ENCODE measurements at places on chromosomes 12 and 14. TPM values are rescaled to one million over a fixed set of nuclear protein-coding genes. Genes with fewer than 3 reads are reported as not detected.

GRCh38 chr12:43578782-43579181 is 26.8 kb upstream of the ADAMTS20 start:
- peak; percentile 17 for DNase-seq

- no peak for DNase-seq
Measured at GRCh38 chr12:113466454-113467141, 5.1 kb downstream of the LHX5 start.

Gene TMEM233
- not detected for total RNA-seq

Gene KRT75
- 7.3 TPM for total RNA-seq

DNA sequence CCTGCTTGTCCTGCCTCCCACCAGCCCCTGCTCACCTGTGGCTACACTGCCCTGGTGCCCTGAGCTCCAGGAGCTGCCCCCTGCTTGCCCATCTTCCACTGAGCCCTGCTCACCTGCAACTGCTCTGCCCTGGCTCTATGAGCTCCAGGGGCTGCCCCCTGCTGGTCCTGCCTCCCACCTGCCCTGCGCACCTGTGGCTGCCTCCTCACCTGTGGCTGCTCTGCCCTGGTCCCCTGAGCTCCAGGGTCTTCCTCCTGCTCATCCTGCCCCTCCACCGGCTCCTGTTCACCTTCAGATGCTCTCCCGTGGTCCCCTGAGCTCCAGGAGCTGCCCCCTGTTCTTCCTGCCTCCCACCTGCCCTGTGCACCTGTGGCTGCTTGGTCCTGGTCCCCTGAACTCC is 247.6 kb downstream of the TMEM121 start:
- no peak for DNase-seq

GRCh38 chr12:79174626-79175025 is 310.1 kb downstream of the SYT1 start:
- peak; percentile 58 for DNase-seq

DNA sequence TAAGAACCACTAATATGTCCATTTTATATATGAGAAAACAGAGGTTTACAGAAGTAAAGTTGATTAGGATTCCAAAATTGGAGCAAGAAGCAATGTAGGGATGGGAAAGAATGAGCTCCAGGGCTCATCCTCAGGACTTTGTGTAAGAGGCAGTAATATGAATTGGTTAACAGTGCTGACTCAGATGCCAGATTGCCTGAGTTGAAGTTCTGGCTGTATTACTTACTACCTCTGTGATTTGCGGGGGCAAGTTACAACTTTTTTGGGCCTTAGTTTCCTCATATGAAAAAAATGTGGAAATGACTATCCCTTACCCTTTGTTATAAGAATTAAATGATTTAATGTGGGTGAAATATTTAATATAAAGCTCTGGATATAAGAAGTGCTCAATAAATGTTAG is 35.1 kb upstream of the PPP2R5E start:
- peak; percentile 72 for DNase-seq

GRCh38 chr12:21672146-21672545 is 14.5 kb upstream of the LDHB start:
- peak; percentile 66 for DNase-seq

Gene RNASE1
- not detected for total RNA-seq

DNA sequence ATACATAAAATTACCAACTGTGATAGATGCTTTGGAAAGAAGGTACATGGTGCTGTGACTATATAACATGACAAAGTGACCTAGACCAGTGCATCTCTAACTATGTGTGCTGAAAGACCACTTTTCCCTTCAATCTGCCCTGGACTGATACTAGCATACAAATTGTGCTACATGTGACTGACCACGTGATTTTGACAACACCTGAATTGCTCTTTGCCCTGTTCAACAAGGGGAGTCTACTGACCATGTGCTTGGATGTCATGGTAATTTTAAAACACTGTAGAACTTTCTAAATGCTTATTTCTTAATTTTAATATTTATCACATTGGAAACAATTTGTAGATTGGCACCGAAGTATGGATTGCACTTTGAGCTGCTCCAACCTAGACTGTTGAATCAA is 142.4 kb downstream of the CAND1 start:
- DNase-seq = no peak

Gene STAB2
- not detected for total RNA-seq

Gene ZNF664
- total RNA-seq = 88.2 TPM

DNA sequence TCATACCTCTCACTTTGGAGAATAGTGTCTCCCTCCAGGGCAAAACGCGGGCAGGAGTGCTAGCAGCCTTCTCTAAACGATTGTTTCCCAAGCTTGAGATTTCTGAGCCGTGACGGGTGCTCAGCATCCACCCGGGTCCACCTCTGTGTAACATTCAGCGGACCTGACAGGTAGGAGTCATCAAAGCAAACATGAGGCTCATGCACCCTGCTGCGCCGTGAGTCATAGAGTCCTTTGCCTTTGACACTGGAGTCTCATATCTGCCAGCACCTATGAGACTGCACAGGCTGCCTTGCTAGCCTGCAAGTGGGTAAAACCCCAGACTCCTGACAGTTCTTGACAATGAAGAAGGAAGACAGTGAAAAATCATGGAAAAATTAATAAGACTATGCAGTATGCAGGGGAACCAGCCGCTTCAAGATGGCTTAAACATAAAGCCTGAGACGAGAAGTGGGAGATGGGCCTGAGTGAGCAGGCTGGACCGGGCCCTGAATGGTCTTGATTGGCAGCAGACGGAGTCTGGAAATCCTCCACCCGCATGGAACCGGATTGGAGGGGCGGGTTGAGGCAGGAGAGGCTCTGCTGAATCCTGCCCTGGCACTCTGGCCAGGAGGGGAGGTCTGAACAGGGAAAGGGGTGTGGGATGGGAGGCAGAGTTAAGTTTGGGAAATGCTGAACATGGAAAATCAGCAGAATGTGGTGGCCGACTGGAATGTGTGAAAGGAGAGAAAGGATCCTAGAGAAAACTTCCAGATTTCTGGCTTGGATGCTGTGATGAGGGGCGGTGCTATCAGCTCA is 54.2 kb downstream of the LGMN start:
- peak; percentile 51 for DNase-seq

- DNase-seq = no peak
Measured at GRCh38 chr12:68139941-68140340, 19.6 kb downstream of the IFNG start.

Data from bronchial epithelial cell (primary cell).